ENCODE measurements at places on chromosomes 3 and 15.

DNA sequence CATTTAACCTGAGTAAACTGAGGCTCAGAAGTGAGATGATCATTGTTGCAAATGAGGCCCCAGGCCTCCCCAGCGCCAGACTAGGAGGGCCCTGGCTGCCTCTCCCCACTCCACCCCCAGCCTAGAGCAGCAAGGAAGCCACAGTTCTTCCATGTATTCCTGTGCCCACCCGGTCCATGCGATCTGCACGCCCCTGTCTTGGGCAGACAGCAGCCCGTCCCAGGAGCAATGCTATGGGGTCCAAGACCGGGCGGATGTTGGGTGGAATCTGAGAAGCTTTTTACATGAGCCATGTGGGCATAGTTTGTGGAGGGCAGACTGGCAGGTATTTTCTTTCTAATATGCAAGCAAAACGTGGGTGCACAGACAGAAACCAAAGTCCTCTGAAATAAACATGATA, 15.1 kb downstream of the SH2D7 start:
- no peak for DNase-seq

DNA sequence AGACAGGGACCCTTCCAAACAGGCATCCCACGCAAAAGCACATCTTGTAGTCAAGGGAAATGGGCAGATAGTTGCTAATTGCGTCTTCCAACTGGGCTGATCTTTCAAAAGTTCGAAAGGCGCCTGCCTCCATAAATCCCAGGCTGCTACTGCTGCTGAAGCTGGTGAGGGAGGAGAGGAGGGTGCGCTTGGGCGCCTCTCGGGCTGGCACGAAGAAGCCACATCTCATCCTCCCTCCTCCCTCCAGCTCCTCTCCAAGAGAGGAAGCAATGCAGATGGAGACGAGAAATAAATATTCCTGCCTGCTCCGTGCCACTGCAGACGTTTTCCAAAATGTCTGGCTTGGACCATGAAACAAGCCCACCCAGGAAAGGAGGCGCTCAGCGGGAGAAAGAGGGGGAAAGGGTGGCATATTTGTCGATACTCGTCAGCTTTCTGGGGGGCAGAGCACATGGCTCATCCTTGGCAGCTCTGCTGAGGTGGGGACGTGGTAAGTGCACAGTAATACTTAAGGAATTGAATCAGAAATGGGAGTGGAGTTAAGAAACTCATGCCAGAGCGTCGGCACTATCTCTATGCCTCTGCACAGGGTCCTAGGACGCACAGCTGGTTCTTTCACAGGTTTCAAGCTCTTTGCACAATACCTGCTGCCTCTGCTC, 88.9 kb upstream of the FEZF2 start:
- DNase-seq: no peak

GRCh38 chr15:79970624-79971434, at the start of gene BCL2A1:
Gene BCL2A1, minus strand, starts transcription at chr15:79971196. Its CDS starts 77 bp downstream, at chr15:79971119.
- DNase-seq: peak; percentile 75

DNA sequence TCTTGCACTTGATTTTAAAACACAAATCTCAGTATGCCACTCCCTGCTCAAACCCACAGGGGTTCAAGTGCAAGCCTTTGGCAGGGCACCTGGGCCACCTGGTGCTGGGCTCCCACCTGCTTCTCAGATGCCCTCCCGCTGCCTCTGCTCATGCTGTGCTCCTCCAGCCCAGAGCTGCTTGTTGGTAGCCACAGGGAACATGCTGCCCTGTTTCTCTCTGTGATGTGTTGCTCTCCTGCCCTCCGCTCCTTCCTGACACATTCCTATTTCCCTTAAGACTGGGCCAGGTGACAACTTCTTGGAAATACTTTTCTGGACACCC, 27.1 kb upstream of the KY start:
- DNase-seq: no peak

GRCh38 chr15:35260941-35261340, 175.8 kb upstream of the NANOGP8 start:
- DNase-seq: no peak

GRCh38 chr15:101048581-101049030, 129.4 kb downstream of the LRRK1 start:
- no peak for DNase-seq

DNA sequence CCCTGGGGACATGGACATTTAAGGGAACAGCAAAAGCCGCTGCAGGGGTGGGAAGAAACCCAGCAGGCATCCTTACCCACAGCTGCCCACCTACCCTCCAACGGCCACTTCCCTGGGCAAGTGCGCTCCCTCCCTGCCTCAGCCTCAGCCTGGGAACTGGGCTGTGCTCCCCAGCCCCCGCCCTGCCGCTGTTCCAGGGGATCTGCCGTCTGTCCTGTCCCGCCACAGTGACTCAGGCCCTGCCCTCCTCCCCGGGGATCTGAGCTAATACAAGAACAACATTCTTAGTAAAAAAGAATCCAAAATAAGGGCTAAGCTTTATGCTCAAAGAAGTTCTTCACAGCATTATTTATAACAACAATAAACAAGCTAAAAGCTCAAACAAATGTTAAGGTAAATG, 7.4 kb upstream of the IQSEC1 start:
- DNase-seq: no peak

- no peak for DNase-seq
These were observed 308.7 kb downstream of the CHST2 start for GRCh38 chr3:143428294-143428693.

- DNase-seq: no peak
These were observed 852.3 kb upstream of the ALCAM start for GRCh38 chr3:104514371-104514770.

GRCh38 chr3:155984791-155985417, 114.5 kb downstream of the GMPS start:
- no peak for DNase-seq

DNA sequence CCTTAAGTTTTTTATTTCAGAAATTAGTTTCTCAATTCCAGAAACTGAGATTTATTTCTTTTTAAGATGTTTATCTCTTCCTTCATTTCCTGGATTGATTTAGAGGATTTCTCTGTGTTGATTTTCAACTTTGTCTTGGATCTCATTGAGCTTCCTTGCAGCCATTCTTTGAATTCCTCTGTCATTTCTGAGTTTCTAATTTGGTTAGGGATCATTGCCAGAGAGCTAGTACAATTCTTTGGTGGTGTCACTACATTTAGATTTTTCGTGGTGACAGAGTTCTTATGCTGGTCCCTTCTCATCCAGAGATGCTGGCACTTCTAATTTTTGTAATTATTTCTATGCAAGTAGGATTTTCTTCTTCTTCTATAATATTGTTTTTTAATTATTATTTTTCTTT, 691.1 kb upstream of the NAALADL2 start:
- DNase-seq: no peak

DNA sequence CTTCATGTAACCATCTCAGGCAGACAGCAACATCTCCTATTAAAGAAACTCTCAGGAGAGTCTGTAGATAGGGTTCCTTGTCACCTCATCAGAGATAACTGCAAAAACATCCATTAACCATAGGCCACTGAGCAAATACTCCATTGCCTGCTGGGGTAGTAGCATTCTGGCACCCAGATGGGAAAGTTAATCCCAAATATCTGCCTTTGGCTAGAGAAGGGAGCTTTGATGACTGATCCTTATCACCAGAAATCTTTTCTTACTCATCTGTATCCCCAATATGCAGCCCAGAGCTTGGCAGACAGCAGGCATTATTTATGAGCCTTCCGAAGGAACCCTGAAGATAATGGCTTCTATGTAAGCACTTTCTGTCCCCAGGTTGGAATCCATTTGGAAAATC, 173.1 kb downstream of the MFSD1 start:
- no peak for DNase-seq

GRCh38 chr3:77296527-77296926, 256.6 kb downstream of the ROBO2 start:
- DNase-seq: no peak

DNA sequence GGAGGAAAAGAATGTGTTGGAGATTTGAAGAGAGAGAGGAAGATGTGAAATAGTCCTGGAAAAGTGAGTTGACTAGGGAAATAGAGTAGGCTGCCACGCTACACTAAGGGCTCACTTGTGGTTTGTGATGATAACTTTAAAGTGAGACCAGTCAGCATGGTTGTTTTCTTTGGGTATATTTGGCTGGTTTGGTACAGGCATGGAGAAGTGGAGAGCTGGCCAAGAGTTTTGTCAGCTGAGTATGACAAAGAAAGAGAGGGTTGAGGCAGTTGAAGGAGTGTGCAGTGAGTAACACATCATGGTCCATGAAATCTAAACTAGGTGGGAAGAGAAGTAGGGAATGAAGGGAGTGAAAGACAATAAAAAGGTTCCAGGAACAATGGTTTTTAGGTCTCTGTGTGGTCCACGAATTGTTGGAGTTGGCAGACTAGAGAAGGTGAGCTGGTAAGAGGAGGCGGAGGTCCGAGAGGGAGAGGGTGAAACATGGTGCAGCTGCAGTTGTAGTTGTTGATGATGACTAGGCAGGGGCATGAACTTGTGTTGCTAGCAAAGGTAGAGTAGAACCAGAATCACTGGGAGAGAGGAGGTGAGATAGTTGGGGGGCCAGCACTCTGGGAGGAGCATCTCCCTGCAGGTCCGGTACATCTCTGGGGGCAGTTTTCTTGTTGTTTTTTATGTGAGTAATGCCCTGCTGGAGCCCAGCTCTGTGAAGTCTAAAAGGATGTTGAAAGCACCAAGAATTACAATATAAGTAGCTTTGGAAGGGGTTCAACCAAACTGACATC, 21.0 kb downstream of the ZNF80 start:
- no peak for DNase-seq

GRCh38 chr3:95654570-95655362, 1159.6 kb upstream of the EPHA6 start:
- DNase-seq: no peak

DNA sequence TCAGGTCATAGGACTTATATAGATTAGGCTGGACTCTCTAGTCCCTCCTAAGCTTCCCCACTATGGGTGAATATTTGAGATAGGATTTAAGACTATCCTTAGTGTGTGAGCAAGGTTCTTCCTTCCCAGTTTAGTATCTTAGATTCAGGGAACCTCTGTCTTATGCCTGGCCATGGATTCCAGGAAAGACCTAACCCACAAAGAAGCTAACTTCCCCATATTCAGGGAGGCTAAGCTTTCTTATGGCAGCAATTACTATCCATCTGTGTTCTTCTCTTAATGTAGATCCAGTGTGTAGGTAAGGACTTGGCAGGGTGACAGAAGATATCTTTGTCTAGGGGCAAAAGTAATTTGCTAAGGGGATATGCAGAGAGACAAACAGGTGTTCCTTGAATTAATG, 25.5 kb upstream of the PIK3R4 start:
- no peak for DNase-seq

DNA sequence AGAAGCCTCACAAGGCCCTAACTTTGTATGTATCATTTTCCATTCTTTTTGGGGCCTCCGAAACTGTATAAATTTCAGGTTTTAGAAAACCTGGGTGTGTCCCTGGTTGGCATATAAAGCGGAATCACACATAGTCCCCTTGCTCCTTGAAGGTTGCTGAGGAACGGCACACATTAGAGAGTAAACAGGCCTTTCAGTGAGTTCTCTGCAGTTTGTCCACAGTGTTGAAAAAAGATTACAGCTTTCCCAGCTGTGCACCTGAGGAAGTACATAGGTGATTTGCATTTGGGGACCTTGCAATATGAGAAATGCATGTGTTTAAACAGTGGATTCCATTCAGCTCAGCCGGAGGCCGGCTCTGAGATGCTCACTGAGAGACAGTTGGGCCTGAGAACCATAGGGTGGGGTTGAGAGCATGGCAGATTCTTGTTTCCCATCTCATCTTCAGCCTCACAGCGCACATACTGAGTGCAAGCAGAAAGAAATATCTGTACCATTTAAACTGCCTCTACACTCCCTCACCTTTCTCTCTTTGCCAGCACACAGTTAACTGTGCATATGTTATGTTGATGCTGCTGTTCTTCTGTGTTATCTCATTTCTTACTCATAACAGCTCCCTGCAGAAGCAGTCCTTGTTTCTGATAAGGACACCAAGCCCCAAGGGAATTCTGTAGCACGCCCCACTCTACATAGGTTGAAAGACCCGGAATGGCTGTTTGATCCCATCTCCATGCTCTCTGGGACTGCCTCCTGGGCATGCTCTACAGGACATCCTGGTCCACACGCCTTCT, 60.4 kb downstream of the BOC start:
- DNase-seq: no peak

DNA sequence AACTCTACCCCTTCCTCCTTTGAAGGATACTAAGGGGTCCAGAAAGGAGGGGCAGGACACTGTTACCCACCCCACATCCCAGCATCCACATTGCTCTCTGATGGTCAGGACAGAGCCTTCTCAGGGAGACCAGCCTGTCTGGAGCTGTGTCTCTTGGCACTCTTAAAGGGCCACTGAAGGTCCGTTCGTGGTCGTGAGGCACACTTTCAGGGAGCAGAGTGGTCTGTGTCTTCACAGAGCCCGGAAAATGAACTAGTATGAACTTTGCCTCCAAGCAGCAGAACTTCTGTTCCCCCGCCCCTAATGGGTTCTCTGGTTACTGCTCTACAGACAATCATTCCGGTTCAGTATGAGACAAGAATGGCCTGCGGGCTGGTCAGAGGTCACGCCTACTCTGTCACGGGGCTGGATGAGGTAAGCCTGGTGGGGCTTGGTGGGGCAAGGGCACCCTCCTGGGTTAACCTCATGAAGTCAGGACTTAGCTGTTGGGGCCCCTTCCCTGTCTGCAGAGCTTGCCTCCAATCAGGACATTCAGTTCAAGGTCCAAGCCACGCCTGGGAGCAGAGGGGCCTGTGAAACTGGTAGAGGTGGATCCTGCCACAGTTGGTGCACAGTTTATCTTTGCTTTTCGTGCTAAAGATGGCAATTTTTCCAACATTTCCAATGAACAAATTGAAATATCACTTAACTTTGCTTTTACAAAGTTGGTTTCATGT, 33.2 kb downstream of the CAPN3 start:
- no peak for DNase-seq

- no peak for DNase-seq
These were observed 36.9 kb upstream of the COL8A1 start for GRCh38 chr3:99601515-99601914.

GRCh38 chr15:91824256-91824655, 29.3 kb upstream of the SLCO3A1 start:
- no peak for DNase-seq

GRCh38 chr3:137460944-137461343, 303.2 kb upstream of the SOX14 start:
- no peak for DNase-seq

DNA sequence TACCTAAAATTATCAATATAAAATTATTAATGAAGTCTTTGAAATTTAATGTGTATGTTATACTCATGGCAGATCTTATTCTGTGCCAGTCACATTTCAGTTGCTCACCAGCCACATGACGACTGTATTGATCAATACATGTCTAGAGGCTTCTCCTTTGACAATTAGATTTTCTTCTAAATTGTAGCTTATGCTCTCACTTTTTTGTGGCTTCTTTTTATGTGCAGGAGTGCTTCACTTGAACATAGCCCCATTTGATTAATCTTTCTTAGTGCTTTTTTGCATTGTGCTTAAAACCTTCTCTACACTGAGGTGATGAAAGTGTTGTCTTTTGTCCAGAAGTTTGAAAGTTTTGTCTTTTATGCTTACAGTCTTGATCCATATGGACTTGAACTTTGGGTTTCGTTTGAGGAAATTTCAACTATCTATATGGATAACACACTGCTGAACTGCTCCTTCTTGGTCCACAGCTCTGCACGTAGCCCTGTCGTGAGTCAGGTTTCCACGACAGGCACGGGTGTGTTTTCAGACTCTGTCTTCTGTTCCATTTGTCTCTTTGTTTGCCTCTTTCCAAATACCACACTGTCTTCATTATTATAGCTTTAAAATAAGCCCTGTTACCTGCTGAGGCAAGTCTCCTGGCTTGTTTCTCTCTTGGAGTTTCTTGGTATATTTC, 393.9 kb upstream of the CFAP20DC start:
- DNase-seq: no peak

- DNase-seq: no peak
These were observed 15.2 kb downstream of the PLA2G4B start for GRCh38 chr15:41853831-41854230.
